ENCODE measurements at places on chromosomes 12 and 14.
A peak's percentile ranks its signal among the peaks of the same experiment; 100 is the strongest.

- DNase-seq, result no peak
Measured at GRCh38 chr12:30928356-30929244, 2.1 kb downstream of the TSPAN11 start.

DNA sequence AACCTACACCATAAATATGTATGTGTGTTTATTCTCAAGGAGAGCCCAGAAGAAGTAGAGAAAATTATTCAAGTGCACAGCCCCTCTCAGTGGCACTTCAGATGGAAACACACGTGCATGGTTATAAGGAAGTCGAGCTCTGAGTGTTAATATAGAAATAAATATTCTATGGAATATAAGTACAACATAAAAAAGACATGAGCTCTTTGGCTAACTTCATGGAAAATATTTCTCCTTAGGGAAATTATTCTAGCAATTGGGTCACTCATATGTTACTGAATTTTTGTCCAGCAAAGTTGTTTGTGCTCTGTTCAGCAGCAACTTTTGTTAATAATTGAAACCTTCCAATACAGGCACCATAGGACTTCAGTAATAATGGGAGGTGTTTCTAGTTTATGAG lies 939.0 kb downstream of the LRFN5 start:
- no peak for DNase-seq

DNA sequence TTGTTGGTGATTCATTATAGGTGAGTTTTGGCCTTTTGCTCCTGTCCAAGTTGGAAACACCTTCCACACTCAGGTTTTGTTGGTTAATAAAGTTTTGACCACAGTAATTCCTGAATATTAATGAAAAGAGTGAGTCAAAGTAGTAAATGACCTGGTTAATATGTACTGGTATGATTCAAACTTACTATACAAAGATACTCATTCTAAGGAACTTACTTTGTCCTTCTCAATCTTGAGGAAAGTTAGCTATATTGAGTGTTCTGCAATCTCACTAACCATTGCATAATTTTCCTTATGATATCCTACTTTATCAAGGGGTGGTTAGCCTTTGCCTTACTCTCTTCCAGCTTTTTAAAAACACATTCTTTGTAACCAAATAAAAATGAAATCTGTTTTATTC lies 20.9 kb upstream of the HECTD1 start:
- no peak for DNase-seq

DNA sequence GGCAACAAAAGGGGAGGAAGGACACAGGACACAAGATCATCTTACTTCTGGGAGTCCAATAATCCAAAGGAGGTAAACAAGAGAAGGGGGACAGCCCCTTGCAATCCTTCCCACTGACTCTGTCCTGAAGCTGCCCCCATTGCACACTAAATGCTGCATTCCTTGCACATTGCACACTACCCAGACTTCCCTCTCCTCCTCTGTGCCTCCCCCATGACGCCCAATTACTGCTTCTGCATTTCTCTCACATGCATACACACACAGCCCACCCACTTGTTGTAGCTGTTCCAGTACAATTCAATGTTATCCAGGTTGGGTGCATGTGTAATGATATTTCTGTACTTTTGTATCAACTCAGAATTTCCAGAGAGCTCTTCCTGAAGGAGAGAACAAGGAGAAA lies 5.5 kb downstream of the NDRG2 start:
- no peak for DNase-seq

DNA sequence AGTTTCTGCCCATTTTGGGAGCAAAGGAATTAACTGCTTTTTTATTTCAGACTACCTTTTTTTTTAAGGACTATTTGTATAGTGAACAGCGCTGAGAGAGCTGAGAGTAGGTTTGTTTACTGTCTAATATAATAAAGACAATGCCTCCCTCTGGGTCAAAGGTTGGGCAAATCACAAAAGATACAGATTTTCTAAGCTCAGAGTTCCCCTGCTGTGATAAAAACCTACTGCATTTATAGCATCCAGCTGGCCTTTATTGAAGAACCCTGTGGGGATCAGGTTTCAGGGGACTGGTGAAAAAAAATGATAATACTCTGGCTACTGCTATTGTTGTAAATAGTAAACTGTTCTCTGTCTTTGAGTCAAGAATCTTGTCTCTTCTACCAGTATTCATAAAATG lies 28.7 kb downstream of the CCDC59 start:
- DNase-seq, result no peak

GRCh38 chr12:119649202-119649808 lies 18.6 kb upstream of the PRKAB1 start:
- DNase-seq, result no peak

DNA sequence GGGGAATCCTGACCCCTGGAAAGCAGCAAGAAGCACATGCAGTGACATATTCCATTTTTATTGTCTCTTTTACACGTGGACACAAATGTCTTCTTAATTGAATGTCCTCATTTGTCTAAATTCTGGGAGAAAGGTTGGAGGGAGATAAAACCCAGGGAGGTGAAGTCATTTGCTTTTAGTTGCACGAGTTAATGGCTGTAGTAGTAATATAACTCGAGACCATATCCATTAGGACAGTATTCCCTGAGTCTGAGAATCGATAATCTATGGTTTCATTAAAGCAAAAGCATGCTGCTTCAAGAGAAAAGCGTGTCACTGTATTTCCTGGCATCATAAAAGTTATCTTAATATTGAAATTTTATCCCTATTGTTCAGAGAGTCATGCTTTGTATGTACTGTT lies 216.0 kb upstream of the PELI2 start:
- no peak for DNase-seq

DNA sequence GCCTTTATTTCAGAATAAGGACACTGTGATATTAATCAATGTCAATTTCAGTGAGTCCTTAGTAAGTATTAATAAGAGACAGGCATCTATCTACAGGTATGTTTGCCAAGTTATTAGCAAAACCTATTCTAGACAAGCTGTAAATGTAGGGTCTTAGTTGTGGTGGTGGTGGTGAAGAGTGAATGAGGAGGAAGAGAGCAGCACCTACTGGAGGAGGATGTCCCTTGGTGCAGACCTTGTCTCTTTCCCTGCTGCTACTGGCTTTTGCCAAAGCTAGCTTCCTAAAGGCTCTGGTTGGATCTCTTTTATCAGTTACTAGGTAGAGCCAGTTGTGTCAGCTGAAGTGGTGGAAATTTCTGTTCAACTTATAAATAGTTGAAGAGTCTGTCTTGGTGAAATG lies 304.8 kb upstream of the ATP2B1 start:
- DNase-seq, result no peak

DNA sequence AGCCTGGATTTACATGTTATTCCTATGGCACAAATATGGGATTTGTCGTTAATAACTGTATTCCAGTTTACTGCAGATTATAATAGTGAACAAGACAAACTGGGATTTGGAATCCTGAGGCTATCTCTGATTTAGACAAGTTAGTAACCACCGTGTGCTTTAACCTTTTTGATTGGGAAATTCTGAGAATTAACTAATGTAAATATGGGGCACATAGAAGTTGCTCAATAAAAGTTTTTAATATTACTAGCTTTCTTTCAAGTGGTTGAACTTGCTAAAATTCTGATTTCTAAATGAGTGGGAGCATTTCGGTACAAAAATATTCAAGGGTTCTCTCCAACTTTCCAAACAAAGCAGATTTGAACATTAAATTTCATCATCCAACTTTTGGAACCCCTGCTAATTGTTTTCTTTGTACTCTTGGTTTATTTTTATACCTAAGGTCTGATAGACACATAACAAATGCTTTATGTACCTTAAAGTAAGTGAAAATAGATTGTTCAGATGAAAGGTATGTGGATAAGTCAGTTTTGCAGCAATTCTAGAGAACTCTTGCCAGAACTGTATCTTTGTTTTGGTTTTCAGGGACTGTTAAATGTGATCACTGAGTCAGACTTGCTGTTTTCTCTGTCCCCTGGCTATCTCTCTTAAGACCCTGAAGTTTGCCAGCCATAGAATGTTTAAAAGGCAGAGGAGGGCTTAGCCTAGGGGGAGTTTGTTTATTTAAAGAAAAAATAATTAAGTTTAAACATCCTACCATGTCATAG lies 57.5 kb downstream of the FRS2 start:
- peak; percentile 35 for DNase-seq

DNA sequence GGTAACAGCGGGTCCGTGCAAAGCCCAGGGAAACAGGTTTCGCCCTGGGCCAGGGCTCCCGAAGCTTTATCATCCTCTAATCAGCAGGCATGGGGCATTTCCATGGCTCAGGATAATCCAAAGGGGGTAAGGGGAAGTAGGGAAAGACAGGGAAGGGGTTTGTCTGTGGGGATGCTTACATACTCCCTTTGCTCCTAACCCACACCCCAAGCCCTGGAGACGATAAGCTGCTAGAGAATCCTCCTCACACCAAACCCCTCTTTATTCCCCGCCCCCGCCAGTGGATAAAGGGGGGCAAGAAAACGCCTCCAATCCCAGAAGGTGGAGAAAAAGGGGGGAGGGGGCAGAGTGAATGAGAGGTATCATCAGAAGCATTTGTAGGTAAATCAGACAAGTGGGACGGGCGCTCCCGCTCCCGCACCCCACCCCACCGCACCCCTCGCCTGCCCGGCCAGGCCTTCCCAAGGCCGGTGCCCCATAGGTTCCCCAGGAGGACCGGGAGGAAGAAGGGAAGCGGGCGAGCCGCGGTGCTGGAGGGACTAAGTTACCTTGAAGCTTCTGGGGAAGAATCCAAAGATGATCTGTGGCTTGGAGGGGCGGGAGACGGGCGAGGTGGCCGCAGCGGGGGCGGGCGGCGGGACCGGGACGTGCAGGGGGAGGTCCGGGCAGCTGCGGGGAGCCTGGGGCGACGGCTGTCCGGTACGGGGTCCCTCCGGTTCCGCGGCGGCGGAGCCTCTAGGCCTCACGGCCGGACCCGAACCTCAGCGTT lies 762 bp downstream of the PPP2R5E start:
- DNase-seq, result no peak

- DNase-seq, result no peak
Measured at GRCh38 chr14:31410048-31410650, 10.2 kb downstream of the HEATR5A start.

DNA sequence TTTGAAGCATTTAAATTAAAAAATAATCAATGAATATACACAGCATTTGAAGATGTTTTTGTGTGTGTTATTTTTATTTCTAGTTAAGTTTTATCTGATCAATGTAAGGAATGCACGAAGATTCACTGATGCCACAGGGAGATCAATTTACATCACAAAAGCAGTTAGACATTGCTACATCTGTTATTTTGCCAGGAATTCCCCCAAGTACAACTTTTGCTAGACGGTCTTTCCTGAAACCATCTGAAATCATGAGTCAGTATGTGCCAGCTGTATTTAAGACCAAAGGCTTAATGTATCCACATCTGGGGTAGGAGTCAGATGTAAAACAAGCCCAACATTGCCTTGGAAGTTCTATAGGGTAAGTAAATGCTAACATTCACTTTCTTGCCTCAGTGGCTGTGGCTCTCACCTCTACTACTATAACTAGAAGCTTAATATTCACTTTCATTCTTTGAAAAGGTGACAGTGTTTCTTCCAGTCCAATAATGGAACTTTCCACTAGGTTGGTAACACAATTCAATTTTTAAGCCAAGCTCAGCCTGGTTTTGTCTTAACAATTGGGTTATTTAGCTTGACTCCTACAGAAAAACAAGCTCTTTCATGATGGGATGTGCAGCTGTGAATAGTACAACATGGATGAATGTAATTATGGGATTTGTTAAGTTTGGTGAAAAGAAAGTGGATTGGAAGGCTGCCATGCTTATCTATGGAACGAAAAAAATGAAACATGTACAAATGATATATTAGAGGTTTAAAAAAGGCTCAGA lies 385.4 kb upstream of the TMEM132C start:
- no peak for DNase-seq

- no peak for DNase-seq
Measured at GRCh38 chr14:58296726-58297125, 1.6 kb upstream of the ARID4A start.

DNA sequence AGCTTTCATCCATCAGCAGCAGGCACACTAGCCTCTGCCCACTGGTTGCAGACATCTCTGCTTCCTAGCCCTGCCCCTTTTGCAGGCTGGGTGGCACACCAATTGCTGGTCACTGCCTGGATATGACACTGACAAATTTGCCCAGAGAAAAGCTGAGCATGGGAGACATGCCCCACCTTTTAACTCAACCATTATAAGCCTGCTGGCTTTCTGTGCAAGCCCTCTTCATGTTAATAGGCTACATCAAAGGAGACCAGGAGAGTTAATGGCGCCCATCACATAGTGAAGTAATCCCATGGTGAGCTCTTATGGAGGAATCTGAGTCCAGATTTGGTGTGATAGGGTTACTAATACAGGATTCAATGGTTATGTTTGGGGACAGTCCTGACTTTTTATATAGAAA lies 139.2 kb downstream of the KICS2 start:
- no peak for DNase-seq

GRCh38 chr14:91237219-91237618 lies 7.3 kb downstream of the GPR68 start:
- DNase-seq, result no peak

DNA sequence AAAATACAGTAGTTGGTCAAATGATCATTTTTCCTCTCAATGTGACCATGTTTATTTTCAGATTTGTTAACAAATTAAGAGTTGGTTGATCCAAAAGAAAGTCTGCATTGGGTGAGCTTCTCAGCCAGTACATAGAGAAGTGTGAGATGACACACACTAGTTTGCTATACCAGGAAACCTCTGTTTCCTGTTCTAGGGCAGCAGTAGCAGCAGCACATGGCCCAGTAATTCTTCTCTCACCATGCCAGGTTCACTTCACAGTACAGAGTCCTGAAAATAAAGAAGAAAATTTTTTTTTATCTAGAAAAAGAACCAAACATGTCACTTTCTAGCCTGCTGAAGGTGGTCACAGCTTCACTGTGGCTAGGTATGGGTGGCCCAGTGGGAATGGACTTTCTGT lies 250.2 kb upstream of the OR4E1 start:
- DNase-seq, result no peak

- DNase-seq, result no peak
Measured at GRCh38 chr14:34665785-34666435, 36.0 kb upstream of the SNX6 start.

DNA sequence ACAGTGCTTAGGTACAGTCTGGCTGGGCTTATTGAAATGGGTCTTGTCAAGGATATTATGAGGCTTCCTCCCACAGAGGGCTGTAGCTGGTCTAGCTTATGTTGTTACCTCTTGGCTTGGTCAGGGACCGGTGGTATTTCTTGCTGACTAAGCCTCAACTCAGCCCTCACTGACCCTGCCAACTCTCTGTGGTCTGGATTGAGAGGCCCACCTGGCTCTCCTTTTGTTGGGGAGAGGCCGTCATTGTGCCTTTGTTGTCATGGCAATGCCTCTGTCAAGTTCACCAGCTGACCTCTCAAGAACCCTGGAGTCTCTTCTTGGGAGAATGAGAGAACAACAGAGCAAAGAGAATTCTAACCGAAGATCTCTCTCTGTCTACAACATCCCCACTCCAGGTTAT lies 245.6 kb upstream of the NPAS3 start:
- no peak for DNase-seq

GRCh38 chr14:90970167-90970600 lies 90.3 kb downstream of the RPS6KA5 start:
- no peak for DNase-seq

- no peak for DNase-seq
Measured at GRCh38 chr14:99213101-99213500, 58.9 kb downstream of the BCL11B start.

DNA sequence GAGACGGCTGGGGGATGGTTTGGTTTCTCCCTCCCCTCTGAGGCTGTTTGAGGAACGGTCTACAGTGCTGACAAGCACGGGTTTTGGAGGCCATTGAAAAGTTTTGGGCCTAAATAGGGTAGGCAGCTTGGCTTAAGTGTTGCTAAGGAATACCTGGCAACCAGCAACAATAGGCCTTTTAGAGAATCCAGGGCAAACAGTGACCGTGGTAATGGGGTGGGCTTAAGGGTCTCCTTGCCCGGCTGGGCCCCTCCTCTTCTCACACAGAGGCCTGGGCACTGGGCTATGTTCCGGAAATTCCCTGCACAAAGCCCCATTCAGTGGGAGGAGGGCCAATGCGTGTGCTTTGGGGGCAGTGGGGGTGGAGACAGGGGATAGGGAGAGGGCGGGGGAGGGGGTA lies 55.4 kb downstream of the ASCL1 start:
- DNase-seq, result no peak

All from smooth muscle cell of the brain vasculature (primary cell).